ENCODE measurements at places on chromosomes 1 and 21.

DNA sequence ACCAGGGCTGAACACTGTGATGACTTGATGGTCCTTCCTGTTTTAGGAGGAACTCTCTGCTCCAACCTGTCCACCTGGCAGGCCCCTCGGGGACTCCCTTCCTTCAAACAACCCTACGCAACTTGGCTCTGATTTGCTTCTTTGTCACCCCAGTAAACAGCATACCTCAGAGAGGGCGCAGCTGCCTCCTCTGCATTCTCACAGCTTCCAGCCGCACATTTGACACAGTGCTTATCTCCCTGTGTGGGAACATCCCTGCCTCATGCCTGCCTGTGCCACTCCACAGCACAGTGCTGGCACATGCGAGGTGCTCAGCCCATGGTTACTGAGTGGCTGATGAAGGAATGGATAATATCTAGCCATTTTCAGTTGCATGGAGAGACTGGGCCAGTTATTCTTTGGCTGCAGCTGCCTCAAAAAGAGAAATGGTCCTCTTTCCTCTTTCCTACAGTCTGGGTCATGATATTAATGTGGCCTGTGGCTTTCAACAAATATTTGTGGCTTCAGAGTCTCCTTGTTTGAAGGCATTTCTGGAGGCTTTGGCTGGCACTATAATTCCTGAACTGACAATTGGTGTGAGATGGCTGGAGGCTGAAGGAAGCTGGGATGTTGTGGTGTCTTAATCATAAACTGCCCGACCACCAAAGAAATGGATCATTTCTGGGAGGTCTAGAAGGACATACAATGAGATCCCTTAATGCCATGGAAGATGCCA is 77.9 kb downstream of the TENT5C start:
- no peak for DNase-seq

DNA sequence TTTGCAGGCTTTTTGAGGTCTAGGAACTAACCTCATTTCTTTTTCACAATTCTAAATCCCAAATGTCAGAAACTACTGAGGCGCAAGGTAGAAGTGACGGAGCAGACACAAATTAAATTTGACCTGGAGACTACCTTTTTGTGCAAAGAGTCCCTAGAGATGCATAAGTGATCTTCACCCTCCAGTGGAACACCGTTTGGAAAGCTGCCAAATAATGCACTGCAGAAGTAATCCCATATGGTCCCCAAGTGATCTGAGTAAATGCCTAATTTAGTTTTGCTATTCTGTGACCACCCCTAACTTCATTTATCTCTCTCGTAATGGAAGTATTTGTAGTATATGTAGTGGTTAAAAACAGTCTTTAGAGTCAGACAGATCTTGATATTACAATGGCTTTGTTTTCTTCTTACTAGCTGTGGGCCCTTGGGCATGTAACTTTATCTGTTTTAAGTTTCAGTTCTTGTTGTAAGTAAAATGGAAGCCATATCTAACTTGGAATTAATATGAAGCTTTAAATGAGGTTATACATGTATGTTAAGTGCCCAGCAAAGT is 70.4 kb upstream of the IPO9 start:
- no peak for DNase-seq

GRCh38 chr1:183783767-183784637 is 20.9 kb upstream of the RGL1 start:
- DNase-seq, result no peak

GRCh38 chr1:238196516-238196915 is 305.8 kb upstream of the ZP4 start:
- DNase-seq, result no peak

DNA sequence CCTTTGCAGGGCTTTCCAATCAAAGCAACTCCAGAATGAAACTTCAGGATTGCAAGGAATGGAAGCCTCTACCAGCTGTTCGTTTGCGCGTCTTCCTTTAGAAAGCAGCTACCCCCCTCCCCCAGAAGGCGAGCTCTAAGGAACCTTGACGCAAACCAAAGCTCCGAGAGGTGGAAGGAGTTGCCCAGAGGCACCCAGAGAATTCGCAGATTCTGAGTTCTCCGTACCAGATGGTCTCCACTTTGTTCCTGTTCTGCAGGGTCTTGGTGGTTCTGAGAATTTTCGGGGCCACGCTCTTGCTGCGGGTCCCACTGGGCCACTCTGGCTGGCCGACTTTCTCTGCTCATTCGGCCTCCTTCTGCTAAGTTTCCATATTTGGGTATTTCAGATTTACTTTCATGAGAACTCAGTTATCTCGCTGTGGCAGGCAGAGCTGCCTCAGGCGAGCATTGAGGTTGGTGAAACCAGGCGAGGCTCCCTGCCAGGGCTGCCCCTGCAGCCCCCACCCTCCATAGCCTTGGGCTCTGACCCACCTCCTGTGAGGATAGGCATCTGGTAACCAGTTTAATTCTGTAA is 801 bp downstream of the TRAF5 start:
- DNase-seq, result no peak

GRCh38 chr21:25054689-25055088 is 552.6 kb downstream of the MRPL39 start:
- no peak for DNase-seq

GRCh38 chr1:55252942-55253589 is 37.9 kb upstream of the USP24 start:
- no peak for DNase-seq

DNA sequence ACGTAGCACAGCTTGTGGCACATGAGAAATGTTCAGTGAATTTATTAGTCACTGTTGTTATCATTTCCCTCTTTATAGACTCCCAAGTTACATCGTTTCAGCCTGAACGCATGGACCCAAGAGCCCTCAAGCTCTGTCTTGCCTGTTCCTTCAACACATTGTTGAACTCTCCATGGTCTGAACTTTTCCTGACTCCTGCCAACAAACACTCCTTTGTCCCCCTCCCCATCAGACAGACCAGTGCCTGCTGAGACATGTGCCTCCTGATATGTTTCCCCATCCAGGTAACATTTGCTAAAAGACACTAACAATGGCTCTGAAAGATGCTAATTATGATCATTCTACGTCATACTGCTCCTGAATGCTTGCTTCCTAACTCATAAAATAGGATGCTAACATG is 108.7 kb upstream of the NFIA start:
- no peak for DNase-seq

GRCh38 chr1:47617381-47618221 is 179.8 kb downstream of the FOXD2 start:
- no peak for DNase-seq

DNA sequence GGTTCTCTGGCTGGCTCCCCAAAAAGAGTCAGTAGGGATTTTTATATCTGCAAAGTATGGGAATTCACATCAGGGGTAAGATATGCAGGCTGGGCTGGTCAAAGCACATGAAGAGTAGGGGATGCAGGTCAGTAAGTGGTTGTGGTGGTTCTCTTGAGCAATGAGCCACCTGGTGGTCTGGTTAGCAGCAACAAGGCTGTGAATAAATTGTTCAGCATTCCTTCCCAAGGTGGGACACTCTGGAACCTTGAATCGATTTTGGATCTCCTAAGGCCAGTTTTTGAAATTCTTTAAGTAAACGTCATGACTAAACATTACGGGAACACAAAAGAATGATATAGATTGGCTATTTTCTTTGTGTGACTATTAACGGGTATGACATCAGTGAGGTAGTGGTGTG is 563.0 kb upstream of the NEGR1 start:
- DNase-seq, result no peak

GRCh38 chr1:226574044-226574443 is 25.5 kb downstream of the STUM start:
- DNase-seq, result no peak

GRCh38 chr1:91487469-91487868 is 13.2 kb upstream of the CDC7 start:
- DNase-seq, result no peak

GRCh38 chr21:42858185-42858847 is 21.0 kb downstream of the WDR4 start:
- DNase-seq, result no peak

- no peak for DNase-seq
Observed at GRCh38 chr1:231278100-231278790, 37.2 kb downstream of the GNPAT start.

- no peak for DNase-seq
Observed at GRCh38 chr1:70688580-70688979, 277.5 kb downstream of the CTH start.

GRCh38 chr1:79599257-79599656 is 592.7 kb upstream of the ADGRL4 start:
- DNase-seq, result no peak

GRCh38 chr1:191634801-191635508 is 523.3 kb upstream of the RGS18 start:
- no peak for DNase-seq

DNA sequence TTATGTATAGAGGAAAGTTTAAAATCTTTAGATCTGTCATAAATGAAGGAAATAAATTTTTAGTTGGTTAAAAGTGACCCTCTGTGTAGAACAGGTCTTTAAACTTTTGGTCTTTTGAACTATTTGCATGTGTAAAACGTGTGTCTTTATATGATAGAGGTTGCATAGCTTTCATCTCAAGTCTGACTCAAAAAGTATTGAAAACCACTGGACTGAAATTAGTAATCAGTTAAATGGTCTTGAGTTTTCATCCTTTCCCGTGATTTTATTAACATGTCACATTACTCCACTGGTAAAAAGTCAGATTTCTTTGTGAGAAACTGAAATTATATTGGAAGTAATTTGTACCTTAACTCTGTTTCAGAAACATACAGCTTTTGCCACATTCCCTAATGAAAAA is 1.8 kb downstream of the RNPC3 start:
- DNase-seq, result no peak

DNA sequence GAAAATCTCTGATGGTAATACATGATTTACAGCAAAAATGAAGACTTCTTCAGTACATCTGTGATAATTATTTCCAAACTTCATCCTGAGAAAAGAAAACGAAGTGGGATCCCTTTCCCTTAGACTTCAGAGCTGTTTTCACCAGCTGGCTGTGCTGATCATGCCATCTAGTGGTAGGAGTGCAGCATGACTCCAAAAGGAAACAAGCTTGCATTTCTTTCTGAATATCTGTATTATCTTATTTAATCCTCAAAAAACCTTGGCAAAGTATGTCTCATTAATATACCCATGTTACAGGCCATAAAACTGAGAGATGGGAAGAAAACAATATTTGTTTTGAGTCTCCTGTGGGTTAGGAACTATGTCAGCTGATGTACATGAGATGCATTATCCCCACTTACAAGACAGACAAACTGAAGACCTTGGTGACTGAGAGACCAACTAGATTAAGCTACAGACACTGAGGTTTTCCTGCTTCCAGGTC is 9.8 kb upstream of the GJA8 start:
- no peak for DNase-seq

- DNase-seq, result no peak
Observed at GRCh38 chr1:159778266-159778665, 2.5 kb upstream of the DUSP23 start.

GRCh38 chr1:59990470-59990869 is 63.9 kb upstream of the CYP2J2 start:
- DNase-seq, result no peak

DNA sequence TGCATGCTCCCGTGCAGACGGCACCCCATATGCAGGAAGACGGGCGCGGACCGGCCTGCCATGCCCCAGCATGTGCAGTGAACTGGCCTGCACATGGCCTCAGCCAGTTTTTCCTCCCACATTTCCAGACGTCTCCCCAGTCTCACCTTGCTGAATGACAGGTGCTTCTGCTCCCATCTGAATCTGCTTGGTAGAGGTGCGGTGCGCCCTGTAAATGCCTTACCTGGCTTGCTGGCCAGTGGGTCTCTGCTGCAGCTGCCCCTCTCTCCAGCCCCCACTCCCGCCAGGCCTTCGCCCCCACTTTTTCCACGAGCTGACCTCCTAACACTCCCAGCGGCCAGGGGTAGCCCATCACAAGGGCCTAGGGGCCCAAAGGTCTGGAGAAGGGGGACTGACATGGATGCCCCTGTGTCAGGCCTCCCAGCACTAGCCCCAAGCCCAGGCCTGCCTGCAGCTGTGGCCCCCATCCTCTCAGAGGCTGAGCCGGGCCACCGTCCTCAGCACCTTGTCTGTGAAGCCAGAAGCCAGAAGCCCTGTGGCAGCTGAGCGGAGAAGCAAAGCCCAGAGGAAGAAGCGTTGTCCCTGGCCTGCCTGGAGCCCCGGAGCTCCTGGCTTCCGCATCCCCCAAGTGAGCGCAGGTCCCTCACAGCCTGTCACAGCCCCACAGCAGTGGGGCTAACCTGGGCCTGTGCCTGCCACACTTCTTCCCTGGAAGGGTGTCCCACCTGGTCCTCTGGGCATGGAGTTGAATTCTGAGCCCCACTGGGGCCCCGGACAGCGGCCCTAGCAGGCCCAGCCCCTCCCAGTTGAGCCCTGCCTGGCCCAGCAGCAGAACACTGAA is 3.7 kb upstream of the SLC19A1 start:
- DNase-seq, result no peak

GRCh38 chr1:86993269-86993985 is 79.0 kb downstream of the HS2ST1 start:
- no peak for DNase-seq

DNA sequence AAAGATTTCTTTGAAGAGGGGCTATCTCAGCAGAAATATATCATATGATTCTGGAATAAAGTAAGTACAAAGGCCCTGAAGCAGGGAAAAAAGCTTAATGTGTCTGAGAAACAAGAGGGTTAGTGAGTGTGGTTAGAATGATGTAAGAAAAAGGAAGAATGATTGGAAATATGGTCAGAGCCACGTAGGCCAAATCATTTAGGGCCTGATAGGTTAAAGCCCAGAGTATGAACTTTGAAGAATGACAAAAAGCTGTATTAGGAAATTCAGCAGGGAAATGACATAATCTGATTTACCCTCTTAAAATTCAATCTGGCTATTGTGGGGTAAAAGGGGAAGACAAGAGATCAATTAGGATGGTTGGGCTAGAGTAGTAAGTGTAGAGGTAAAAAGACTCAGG is 69.0 kb upstream of the MUTYH start:
- no peak for DNase-seq

DNA sequence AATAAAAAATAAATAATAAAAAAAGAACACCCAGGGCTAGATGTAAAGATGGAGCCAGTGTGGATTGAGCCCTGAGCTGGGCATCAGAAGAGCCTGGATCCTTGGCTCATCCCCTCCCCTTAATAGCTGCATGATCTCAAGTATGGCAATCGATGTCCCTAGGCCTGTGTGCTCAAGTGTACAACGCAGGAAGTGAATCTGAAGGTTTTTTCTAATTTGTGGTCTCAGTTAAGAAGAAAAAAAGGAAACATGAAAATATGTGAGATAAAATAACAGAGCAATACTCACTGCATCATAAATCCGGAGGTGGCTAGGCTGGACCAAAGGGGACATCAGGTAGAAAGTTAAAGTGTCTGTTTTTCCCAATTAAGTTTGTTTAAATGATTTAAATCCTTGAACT is 47.3 kb upstream of the SLC44A3 start:
- DNase-seq, result no peak

DNA sequence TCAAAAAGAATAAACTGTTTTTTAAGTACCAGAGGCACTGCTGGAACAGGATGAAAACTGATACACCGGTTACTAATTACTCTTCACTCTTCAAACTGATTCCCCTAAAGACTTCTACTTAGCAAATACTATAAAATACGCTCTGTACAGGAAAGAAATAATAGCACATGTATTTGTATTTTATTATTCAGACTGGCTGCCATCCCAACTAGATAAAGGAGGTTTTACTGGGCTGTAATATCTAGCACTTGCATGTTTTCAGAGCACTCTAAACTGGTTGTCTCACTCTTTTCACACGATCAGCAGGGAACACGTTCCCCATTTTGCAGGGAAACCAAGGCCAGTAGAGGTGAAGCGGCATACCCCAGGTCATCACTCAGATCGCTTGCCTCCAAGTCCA is 9.2 kb downstream of the SMIM12 start:
- no peak for DNase-seq

GRCh38 chr1:22412932-22413727 is 38.5 kb upstream of the ZBTB40 start:
- DNase-seq, result no peak

- DNase-seq, result no peak
Observed at GRCh38 chr1:226702318-226702956, 36.6 kb downstream of the ITPKB start.

All from stimulated activated CD8-positive, alpha-beta memory T cell treated with anti-CD3 and anti-CD28 coated beads, Interleukin-15, amount 100 ng/mL, for 24 hours (primary cell).